Stimulated activated CD8-positive, alpha-beta memory T cell treated with anti-CD3 and anti-CD28 coated beads, Interleukin-7, amount 100 ng/mL, for 1 hour (primary cell): ENCODE measurements at places on chromosomes 5 and 9.
A peak's percentile ranks its signal among the peaks of the same experiment; 100 is the strongest.

DNA sequence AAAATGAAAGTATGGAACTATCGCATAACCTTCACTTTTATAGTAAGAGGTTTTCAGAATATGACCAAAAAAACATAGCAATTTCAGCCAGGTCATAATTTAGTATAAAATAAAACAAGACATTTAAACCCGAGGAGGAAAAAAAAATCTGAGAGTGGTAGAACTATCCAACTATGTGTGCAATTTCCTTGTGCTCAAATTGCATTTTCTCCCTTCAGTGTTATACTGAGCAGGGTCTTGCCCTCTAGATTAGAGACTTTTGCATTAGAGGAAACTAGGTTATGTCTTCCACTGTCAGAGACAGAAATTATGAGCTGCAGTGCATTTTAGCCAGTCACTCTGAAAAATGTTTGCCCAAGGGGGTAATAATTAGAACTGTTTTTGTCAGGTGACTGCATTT lies 330.6 kb downstream of the NR2F1-AS1 start:
- no peak for DNase-seq

- no peak for DNase-seq
Observed at GRCh38 chr9:124284940-124285441, 27.2 kb downstream of the NEK6 start.

GRCh38 chr5:176536132-176536901 lies 885 bp downstream of the RNF44 start:
- DNase-seq, result peak; percentile 66

- no peak for DNase-seq
Observed at GRCh38 chr9:93205896-93206575, 22.1 kb downstream of the WNK2 start.

DNA sequence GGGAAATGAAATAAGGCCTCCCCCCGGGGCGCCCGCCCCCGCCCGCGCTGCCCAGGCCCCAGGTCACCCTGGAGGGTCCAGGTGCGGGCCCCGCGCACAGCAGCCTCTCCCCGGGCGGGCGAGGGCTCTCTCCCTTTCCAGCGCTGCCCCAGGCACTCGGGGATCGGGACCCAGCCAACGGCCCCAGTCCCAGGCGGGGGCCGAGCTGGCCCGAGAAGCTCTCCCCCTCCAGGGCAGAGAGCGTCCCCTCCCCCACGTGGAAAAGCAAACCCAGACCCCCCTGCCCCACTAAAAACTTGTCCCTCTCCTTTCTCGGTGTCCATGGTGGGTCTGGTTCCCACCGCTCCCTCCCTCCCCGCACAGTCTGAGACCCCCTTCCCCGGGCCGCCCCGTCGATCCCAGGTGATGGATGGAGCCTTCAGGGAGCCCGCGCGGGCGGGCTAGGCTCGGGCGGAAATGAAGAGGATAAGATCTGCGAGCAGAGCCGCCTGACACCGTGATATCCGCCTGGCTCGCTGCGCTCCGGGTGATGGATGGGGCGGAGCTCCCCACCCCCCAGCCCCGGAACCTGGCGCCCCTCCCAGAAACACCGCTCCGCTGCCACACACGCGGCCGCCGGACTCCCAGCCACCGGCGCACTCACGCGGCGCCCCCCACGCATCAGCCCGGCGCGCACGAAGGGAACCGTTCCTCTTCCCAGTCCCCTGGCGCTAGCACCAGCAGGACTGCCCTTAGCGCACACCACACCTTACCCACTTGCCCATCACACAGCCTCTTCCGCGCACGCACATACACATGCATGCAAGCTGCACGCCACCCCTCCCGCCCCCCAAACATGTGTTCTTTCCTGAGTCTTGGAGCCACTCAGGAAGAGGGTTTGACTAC lies 81.7 kb upstream of the ZBTB43 start:
- peak; percentile 51 for DNase-seq

GRCh38 chr9:135647884-135648283 lies 8.5 kb upstream of the GLT6D1 start:
- DNase-seq, result no peak

GRCh38 chr5:154543380-154543779 lies 65.4 kb upstream of the HAND1 start:
- DNase-seq, result no peak

- no peak for DNase-seq
Observed at GRCh38 chr9:136043441-136043991, 51.6 kb downstream of the NACC2 start.

GRCh38 chr5:179279347-179280094 lies 65.7 kb downstream of the ADAMTS2 start:
- no peak for DNase-seq

DNA sequence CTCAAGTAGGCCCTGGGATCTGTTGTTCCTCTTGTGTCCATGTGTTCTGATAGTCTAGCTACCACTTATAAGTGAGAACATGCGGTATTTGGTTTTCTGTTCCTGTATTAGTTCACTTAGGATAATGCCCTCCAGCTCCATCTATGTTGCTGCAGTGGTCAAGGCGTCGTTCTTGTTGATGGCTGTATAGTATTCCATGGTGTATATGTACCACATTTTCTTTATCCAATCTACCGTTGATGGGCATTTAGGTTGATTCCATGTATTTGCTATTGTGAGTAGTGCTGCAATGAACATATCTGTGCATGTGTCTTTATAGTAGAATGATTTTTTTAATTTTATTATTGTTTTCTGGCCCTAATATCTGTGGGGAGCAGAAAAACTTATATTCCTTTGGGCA lies 74.3 kb downstream of the MAT2B start:
- DNase-seq, result no peak

DNA sequence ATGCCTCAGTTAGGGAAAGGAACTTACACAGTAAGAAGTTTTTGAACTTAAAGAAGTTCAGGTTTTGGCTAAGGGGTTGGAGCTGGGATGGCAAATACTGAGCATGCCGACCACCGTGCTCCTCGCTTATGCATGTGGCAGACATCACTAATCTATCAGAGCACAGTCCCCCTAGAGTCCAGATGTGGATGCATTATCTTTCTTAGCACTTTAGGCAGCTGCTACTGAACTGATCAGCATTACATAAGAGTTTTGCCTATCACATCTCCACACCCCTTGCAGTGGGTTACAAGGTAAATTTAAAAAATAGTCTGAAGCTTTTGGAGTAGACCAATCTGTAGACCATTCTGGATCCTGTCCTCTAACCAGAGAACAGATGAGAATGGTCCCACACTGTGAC lies 22.4 kb downstream of the MACIR start:
- DNase-seq, result no peak

DNA sequence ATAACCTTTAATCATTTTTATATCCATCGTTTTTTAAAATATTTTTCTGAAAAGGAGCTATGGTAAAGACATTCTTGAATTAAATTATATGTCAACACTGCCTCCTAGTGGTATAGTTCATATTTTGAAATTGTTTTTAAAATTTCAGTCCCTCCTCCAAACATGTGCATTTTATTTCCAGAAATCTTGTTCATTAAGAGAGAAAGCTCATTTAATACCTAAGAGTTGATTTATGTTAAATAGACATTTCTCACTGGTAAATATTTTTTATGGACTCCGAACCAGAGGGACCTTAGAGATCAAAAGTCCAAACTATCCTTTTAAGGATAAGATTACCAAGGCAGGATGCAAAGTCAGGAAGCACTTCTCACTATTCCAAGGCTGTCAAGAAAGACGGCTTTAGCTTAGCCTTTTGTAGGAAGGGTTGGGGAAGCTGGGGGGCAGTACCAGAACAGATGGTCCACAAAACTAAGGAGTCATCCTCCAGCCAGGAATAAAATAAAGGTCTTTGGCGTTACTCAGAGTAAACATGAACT lies 21.6 kb downstream of the BHMT start:
- DNase-seq, result no peak

DNA sequence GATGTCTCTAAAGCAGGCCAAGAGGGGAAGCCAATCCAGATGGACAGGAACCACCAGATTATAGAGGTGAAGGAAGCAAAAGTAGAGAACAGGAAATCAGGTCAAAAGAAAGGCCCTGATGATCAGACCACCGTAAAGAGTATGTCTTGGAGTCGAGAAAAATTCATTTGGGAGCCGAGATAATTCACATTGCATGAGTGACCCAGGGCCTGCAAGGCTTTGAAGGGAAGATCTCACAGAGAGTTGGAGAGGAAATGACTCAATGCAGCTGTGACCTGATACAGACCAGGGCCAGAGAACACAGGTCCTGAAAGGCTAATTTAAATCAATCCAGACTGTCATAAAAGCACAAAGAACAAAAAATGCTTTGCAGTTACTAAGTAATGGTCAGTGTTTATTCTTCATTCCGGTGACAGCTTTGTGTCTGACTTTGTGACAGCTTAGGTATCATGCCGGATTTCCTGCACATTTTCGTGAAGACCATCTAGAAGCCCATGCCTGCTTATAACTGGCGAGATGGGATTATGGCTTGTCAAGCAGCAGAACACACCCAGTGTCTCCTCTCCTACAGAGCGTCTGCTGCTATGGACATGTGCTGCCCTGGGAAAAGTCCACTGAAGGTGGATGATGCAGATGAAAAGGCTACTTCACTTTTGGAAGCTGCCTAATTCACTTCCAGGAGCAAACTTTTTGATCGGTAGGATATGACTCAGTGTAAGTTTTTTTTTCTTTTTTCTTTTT lies 5.8 kb upstream of the ACTBL2 start:
- DNase-seq, result no peak

GRCh38 chr5:90809311-90810056 lies 250.9 kb downstream of the ADGRV1 start:
- DNase-seq, result no peak

GRCh38 chr9:79043916-79044315 lies 527.8 kb upstream of the TLE4 start:
- no peak for DNase-seq

DNA sequence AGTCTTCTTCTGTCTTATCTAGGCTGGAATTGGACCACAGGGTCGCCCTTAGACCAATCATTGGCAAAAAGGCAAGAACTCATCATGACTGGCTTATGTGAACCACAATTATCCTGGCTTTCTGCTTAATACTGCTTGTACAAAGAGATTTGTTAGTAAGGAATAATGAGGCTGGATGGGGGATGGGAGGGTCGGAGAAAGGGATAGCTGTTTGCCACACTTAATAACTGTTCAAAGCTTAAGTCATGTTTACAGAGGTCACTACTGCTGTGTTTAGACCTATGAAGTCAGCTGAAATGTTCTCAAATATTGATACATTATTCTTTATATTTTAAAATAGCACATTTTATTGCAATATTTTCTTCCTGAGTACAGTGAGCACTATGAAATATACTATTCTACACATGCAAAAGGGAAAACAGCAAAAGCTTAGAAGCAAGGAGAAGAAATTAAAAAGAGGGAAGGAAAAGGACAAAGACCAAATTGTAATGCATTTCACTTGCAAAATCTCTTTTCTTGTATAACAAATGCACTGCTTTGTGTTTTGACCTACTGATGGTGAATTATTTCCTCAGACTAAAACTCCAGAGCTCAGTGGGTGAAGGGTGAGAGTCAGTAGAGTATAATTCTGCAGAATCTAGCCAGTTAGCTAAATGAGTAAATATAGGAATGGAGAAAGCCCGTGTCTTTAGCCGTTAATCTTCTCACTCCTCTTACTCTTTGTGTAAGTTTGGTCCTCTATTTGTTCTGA lies 404.9 kb upstream of the ZNF608 start:
- no peak for DNase-seq

GRCh38 chr5:65121880-65122436 lies 353.2 kb downstream of the CWC27 start:
- DNase-seq, result no peak

- DNase-seq, result no peak
Observed at GRCh38 chr9:19405771-19406170, 3.0 kb upstream of the ACER2 start.

- no peak for DNase-seq
Observed at GRCh38 chr5:130066644-130067043, 162.4 kb downstream of the CHSY3 start.

DNA sequence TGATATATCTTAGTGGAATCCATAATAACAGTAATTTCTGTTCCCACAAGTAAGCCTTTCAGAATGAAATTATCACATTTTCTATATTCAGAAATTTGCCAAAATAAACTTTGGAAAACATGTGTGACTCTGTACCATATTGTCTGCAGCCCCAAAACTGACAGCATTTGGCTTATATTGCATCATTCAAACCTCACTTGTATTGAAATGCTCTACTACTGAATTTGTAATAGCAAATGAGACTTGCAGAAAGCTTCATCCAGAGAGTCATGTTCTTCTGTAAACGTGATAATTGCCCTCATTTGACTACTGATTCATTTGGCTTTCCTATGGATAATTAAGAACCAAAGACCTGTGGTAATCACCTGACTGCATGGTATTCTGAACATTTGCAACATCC lies 1249.5 kb upstream of the CDH18 start:
- DNase-seq, result no peak

DNA sequence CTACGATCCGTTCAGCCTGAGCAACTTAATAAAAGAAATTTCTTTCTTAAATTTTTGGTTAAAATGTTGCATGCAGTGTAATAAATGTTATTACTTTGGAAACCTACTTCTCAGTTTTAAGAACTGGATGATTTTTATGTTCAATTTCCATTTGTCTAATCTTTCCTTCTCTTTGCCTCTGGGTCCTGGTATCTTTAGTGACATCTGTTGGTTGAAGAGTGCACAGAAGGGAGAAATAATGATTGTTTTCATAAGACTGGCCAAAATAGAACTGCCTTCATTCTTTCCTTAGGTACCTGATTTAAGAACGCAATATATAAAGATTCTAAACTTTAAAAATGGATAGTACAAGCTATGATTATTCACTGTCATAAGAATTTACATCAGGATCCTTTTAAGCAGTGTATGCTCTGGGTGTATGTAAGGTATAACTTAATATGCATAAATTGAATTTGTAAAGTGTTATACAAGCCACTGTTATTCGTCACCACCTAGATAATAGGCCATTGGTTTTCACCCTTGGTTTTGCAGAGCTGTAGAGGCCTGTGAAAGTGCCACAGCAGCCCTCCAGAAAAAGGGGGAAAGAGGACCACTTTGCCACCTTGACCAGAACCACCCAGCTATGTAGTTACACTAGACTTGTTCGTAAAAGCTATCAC lies 82.8 kb upstream of the TLX3 start:
- no peak for DNase-seq

- no peak for DNase-seq
Observed at GRCh38 chr9:115999498-115999897, 154.1 kb upstream of the PAPPA start.

DNA sequence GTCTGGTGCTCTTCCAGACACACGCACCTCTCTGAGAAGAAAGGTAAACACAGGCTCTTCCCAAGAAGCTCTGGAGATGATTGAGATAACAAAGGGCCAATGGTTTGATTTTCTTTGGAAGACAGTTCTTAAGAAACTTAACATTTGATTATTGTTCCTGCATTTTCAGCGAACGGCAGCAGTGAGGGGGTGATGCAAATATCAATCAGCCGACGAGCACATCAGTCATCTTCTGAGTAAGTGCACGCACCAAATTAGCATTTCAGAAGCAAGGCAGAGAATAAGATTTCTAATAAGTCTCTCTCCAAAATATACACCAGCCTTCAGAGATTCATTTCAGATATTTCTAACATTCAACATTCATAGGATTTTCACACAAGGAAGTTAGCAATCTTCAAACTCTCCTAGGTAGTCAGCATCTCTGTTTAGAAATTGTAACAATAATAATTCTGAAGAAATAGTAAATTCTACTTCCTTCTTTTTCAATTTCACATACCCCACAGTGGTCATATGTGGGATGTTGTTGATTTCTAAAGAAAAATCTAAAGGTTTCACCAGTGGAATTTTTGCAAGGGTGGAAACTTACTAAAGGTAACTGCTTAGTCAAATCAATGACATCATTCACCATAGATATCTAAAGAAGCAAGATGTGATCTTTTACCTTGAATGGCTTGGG lies 250.3 kb downstream of the SEC61B start:
- no peak for DNase-seq

- no peak for DNase-seq
Observed at GRCh38 chr9:107285286-107285685, 2.2 kb downstream of the RAD23B start.
